ENCODE measurements at places on chromosomes 6 and 20.

- no peak for DNase-seq
Measured at GRCh38 chr6:118659513-118660217, 8.3 kb upstream of the CEP85L start.

DNA sequence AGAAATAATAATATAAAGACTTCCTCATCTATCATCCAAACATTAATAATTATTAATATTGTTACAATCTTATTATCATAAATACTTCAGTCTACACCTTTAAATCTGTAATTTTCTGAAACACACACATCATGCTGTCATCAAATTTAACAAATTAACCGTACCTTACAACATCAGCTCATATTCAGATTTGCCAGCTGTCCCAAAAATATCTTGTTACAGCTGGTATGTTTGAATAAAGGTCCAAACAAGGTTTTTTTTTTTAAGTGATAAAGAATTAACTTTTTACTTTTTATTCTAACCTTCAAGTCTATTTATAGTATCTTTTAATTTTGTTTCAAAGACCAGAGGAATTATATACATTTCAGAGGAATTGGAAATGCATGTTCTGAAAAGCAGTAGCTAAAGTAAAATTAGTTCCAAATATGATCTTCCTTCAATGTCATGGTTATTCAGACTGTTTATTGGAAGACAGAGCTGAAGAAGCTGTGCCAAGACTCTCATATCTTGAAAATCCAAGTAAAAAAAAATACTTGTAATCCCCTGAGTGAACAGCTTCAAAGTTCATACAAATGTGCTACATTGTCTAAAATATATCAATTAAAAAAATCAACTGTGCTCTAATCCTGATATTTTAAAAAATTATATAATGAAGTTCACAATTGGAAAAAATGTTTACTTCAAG, 161.7 kb upstream of the BMP5 start:
- DNase-seq = no peak

GRCh38 chr20:63425846-63426485, 46.5 kb downstream of the KCNQ2 start:
- DNase-seq = no peak

DNA sequence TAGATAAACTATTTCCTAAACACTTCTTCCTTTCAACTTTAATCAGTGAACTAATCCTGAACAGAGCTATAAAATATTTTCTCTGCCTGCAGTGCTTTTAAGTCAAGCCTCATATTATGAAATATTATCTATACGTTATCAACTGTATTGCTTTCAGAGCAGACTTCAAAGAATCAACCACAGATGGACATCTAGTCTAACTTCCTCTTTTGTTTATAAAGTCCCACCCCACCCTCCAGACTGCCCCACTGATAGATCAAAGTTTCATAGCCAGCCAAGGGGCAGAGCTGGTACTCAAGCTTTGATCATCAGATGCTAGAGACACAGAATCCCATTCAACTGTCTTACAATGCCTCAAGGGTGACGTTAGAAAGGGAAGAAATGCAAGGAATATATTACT, 308.3 kb downstream of the LAMA2 start:
- DNase-seq = no peak

DNA sequence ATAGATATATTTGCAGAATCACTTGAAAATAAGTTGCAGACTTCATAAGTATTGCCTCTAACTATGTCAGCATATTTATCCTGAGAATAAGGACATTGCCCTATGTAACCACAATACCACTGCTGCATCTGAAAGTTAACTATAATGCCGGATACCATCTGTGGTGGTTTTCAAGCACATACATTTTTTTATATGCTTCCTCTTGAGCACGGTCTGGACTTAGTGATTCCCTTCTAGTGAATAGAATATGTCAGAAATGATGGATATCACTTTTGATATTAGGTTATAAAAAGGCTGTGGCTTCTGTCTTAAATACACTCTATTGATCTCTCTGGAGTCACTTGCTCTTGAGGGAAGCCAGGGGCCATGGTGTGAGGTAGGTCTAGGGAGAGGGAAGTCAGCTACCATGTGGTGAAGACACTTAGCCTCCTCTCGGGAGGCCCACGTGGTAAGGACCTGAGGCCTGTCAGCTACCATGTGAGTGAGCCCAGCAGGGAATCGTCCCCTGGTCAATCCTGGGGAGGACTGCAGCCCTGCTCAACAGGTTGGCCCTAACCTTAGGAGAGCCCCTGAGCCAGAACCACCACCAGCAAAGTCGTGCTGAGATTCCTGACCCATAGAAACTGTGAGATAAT, 57.5 kb downstream of the CCDC170 start:
- DNase-seq = no peak

DNA sequence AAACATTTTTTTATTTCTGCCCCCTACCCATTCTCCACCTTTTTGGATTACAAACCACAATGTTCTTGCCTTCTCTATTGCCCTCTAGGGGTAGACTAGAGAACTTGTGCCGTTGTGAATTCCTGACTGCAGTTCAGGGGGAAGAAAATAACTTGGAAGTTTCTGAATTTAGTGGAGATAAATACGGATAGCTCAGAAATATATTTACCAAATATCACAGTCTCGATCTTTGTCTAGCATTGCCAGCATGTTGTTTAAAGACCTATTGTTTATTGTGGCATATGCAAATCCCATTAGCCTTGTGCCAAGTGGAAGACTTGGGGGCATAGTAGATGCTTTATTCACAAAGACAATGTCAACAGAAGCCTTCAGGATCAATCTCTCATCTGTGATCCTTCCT, 154.1 kb upstream of the MMS22L start:
- DNase-seq = no peak

- DNase-seq = no peak
Measured at GRCh38 chr6:142359271-142359960, 57.6 kb downstream of the ADGRG6 start.

DNA sequence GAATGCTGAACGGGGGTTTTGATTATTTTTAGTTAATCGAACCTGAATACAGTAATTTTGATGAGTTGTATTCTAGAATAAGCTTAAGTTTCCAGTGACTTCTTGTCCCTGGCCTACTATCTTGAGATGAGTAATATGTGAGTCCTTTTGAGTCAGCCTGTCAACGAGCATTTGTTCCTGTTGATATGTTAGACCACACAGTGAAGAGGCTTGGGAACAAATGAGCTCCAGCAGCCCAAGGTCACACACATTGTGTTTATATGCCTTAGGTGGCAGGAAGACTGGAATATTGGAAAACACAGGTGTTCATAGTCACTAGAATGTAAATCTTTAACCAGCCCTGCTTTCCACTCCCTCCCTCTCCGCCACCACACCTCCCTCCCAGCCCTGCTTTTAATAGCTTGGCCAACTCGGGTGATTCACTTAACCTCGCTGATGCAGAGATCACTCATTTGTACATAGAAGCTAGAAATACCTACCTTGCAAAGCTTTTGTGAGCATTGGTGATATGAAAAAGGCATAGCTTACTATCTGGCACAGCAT, 9.1 kb downstream of the SMPDL3A start:
- peak; percentile 5 for DNase-seq

DNA sequence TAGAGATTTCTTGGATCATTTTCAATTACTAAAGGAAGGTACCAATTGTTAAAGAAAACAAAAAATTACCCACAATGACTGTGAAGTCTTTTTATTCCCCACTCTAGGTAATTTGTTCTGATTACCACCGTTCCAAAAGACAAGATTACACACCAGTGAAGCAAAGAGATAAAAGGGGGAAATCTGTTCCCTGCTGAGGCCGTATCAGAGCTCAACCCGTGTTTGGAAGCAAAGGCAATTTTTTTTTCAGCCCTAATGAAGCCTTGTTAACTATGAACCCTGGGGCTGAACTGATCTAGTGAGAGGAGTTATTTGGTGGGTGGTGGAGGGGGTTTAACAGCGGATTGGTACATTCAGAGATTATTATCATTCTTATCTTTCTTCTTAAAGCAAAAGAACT, 128.5 kb downstream of the ALDH8A1 start:
- no peak for DNase-seq

- no peak for DNase-seq
Measured at GRCh38 chr6:81326881-81327561, 425.5 kb downstream of the TENT5A start.

DNA sequence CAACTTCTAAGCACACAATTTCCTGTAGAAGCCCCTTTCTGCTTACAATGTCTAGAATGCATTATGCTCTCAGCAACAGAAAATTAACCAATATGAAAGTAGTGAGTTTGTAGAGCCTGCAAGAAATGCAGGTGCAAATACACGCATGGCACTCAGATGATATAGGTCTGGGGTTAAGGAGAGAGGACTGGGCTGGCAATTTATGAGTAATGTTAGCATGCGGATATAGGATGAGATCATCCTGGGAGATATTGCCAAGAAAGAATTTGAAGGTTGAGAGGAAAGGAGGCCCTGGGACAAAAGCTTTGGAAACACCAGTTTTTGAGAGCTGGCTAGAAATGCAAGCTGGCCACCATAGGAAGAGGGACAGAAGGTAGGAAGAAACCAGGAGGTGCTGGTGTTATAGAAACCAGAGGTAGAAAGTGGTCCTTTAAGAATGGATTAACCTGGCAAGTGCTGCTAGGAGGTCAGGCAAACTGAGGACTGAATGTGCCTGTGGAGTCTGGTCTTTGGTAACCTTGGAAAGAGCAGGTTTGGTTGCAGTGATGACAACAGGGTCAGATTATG, 183.2 kb upstream of the MYLIP start:
- no peak for DNase-seq

DNA sequence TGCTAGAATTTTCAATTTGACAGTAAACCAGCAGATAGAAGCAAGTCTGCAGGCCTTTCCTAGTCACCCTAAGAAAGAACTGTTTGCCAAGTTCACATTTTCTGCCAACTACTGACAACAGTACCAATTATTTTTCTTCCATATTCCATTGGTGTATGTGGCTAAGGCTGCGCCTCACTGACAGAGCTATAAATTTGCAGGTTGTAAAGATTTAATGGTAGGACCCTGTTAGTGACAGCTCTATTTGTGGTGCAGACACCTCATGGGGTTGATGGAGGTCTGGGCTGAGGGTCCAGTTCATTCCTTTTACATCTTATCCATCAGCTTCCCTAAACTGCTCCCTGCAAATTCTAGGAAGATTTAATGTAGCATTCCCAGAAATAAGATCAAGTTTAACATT, 228.5 kb downstream of the FRK start:
- DNase-seq = no peak

DNA sequence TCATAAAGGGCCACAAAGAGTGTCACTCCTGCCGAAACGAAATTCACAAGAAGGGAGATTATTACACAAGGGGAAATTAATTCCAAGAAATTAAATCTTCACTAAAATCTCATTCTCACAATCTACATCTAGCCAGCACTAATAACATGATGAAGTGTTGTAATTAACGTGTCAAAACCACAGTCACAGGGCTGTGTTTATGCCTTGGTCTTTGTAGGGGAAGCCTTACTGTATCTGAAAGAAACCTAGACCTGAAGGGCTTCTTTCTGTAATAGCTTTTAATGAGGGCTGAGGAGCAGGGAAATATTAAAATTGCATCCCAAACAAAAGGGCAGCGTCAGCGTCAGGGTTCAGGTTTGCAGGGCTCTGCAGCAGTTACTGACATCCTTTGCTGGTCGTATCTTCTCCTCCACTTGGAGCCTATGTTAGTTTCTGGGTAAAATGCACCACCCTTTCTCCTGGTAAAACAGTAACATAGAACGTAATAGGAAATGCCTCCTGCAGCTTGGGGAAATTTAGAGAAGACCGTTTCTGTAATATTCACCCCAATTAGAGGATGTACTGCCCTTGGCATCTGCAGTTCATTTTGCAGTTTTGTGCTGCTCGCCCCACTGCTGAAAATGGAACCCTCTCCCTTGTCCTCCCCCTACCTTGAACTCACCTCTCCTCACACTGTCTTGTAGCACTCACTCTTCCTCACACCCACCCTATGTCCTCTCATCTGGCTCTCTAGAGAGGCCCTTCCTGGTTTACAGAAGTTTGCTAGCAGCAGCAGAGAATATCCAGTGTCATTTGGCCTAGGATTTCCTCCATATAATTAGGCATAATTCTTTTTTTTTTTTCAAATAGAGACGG, 109.0 kb upstream of the TRAF3IP2 start:
- DNase-seq = no peak

GRCh38 chr20:57070296-57070695, 196.1 kb downstream of the BMP7 start:
- no peak for DNase-seq

- DNase-seq = no peak
Measured at GRCh38 chr6:137311940-137312339, 92.8 kb upstream of the IFNGR1 start.

- DNase-seq = no peak
Measured at GRCh38 chr6:38364127-38364526, 275.6 kb downstream of the BTBD9 start.

DNA sequence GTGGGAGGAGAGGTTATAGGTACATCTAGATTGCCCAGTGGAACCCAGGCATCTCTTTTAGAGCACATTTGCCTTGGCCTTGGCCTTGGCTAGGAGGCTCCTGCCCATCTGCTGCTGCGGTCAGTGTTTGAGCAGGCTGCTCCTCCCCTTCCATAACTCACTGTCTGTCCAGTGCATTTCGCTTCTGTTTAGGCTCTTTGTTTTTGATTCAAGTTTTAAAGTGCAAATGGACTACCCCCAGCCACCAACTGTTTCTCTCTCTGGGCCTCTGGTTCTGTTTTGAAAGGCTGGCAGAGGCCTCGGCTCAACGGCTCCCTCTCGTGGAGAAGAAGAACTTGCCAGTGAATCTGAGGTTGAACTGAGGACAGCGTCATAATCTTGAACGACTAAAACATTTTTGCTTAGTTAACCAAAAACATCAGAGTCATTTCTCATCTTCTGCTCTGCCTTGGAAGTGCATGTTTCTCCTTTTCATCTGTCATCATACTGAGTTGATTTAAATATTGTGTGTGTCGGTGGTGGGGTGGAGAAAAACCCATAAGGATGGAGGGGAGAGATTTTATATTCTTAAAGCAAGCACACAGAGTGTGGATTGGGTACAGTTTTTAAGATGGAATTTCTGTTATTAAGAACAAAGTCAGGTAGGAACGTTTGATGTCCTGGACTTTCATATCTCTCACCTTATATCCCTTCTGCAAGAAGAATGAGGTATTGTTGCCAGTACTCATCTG, 171.4 kb downstream of the DTNBP1 start:
- DNase-seq = no peak

GRCh38 chr20:57319584-57319983, 10.0 kb upstream of the SPO11 start:
- DNase-seq = no peak

GRCh38 chr6:89727501-89727900, 89.0 kb upstream of the LYRM2 start:
- DNase-seq = no peak

GRCh38 chr6:22056398-22056797, 240.4 kb downstream of the PRL start:
- DNase-seq = no peak

GRCh38 chr6:73513496-73513854, 7.4 kb downstream of the EEF1A1 start:
- DNase-seq = no peak

GRCh38 chr6:30227242-30227722, 14.1 kb upstream of the TRIM26 start:
- DNase-seq = no peak
